Neural crest cell (in vitro differentiated cells): ENCODE measurements at places on chromosomes 2 and 18. TPM values are rescaled to one million over a fixed set of nuclear protein-coding genes. Genes with fewer than 3 reads are reported as not detected.

Gene LRP1B
- 0.54 and 1.5 TPM in 2 replicates for total RNA-seq

DNA sequence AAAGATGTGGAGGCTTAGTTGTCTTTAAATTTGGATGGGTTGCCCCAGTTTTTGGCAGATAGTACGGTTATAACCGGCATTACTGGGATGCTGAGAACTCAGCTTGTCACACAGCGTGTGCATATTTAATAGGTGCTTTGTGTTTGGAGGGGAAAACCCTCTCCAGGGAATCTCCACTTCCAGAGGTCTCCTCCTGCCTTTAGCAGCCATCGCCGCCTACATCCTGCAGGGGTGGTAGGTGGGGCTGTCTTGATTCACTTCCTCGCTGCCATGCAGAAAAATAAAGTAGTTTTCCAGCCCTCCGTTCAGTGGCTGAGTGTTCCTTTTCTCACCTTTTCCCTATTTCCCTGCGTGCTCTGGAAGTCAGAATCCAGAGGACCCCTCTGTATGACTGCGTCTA is 76.4 kb downstream of the ITGB1BP1 start:
- no peak for DNase-seq
- no peaks in the 10 kb centered on the region for H3K4me1 ChIP-seq
- H3K27ac ChIP-seq: no peak overlapping the region
- no peak overlapping the region for H3K4me3 ChIP-seq

GRCh38 chr2:61967262-61967661 is 61.8 kb downstream of the COMMD1 start:
- no peaks in the 10 kb centered on the region for H3K27me3 ChIP-seq
- no peaks in the 10 kb centered on the region for H3K36me3 ChIP-seq
- no peak overlapping the region for H3K27ac ChIP-seq
- H3K4me3 ChIP-seq: no peak overlapping the region
- no peak for DNase-seq

DNA sequence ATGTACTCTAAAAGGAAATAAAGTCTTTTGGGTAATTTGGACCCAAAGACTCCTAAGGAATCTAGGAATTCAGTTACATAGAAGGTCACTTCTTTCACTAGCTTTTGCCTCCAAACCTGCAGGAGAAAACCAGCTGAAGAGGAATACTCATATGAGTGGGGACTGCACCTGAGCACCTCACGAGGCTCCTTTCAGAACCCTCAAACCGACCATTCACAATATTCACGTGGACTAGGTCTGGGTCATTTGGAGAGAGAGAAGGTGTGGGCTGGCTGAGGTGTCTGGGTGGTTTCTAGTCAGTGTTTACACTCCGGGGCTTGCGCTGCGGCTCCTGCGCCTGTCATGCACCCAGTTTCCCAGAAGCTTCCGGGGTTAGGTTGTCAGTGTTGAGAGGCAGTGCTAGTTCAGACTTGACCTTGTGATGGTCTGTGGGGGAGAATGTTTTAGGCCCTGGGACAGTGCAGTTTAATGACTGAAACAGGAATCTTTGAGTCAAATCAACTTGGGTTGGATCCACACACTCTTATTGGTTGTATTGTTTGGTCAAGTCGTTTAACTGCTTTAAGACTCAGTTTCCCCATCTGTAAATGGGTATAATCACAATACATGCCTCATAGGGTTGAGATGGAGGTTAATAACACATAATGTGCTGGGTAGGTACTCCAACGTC is 78.4 kb downstream of the LIMS1 start:
- H3K27me3 ChIP-seq: no peaks in the 10 kb centered on the region
- no peak for DNase-seq
- H3K4me3 ChIP-seq: no peak overlapping the region
- peaks cover 41% of the 10 kb centered on the region for H3K4me1 ChIP-seq

DNA sequence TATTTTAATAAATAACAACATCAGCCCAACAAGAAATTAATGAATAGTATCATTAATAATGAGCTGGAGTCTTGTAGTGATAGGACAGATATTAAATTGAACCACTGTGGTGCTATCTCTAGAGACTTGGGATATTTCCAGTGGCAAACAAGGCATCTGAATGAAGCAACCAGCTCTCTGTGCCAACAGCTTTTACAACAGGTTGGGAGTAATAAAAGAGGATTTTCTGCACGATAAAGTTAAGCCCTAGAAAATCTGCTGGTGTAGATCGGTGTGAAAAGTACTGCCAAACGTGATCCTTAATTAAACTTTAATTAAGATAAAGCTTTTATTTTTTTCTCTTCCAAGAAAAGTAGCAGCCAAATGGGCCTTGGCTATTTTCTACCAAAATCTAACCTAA is 385.5 kb downstream of the NR4A2 start:
- no peaks in the 10 kb centered on the region for H3K4me1 ChIP-seq
- no peaks in the 10 kb centered on the region for H3K27me3 ChIP-seq
- no peak overlapping the region for H3K4me3 ChIP-seq

GRCh38 chr2:229470781-229471180 is 199.7 kb upstream of the PID1 start:
- no peak for DNase-seq
- no peak overlapping the region for H3K4me3 ChIP-seq
- H3K27me3 ChIP-seq: peaks cover 5% of the 10 kb centered on the region
- no peaks in the 10 kb centered on the region for H3K36me3 ChIP-seq
- H3K27ac ChIP-seq: no peak overlapping the region

Gene HADHA
- 124 and 125 TPM in 2 replicates for total RNA-seq

DNA sequence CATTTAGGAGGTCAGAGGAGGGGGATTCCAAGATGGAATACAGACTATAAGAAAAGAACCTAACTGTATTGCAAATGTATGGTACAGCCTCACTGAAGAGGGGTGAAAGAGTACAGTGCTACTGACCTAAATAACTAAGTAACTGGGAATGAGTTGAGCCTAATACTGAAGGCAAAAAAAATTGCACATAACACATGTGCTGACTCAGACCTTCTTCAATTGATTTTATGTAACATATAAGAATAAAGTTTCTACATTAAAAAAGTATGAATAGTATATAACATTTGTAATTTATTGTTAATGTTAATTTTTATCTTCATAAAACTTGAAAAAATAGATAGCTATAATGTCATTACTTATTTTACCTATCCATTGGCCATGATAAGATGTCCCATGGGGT is 41.7 kb downstream of the MALT1 start:
- no peak overlapping the region for H3K4me3 ChIP-seq
- no peak for DNase-seq
- no peaks in the 10 kb centered on the region for H3K4me1 ChIP-seq
- H3K36me3 ChIP-seq: no peaks in the 10 kb centered on the region
- no peak overlapping the region for H3K27ac ChIP-seq

DNA sequence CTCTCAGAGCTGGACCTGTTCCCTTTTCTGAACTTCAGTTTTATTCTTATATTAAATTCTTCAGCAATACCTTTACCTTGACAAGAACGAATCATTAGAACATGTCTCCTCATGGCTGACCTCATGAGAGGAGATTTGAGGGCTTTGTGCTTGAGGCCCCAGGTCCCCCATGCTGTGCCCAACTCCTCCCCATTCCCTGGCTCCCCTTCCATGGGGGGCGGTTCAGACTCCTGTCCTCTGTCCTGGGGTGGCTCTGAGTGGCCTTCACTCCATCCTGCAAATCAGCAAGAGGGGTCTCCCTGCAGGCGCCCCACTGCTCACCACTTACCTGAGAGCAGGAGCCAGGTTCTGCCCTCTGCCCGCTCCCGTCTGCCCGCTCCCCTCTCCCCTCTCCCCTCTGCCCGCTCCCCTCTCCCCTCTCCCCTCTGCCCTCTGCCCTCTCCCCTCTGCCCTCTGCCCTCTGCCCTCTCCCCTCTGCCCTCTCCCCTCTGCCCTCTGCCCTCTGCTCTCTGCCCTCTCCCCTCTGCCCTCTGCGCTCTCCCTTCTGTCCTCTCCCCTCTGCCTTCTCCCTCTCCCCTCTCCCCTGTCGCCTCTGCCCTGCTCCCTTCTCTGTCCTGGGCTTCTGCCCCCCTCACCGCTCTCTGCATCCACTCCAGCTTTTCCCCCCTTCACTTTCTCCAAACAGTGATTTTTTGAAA is 98.7 kb upstream of the ALKAL2 start:
- no peak overlapping the region for H3K4me3 ChIP-seq
- no peak overlapping the region for H3K27ac ChIP-seq
- no peak for DNase-seq
- no peaks in the 10 kb centered on the region for H3K36me3 ChIP-seq
- peaks cover 2% of the 10 kb centered on the region for H3K27me3 ChIP-seq
- peaks cover 21% of the 10 kb centered on the region for H3K4me1 ChIP-seq

GRCh38 chr2:179758636-179759035 is 102.8 kb downstream of the ZNF385B start:
- no peak overlapping the region for H3K27ac ChIP-seq
- no peaks in the 10 kb centered on the region for H3K36me3 ChIP-seq
- no peaks in the 10 kb centered on the region for H3K27me3 ChIP-seq
- no peak overlapping the region for H3K4me3 ChIP-seq
- H3K4me1 ChIP-seq: no peaks in the 10 kb centered on the region

- H3K36me3 ChIP-seq: peaks cover 4% of the 10 kb centered on the region
- H3K27me3 ChIP-seq: peaks cover 14% of the 10 kb centered on the region
- H3K4me3 ChIP-seq: no peak overlapping the region
- H3K27ac ChIP-seq: no peak overlapping the region
These were observed 220.3 kb downstream of the EN1 start for GRCh38 chr2:118627156-118627555.

DNA sequence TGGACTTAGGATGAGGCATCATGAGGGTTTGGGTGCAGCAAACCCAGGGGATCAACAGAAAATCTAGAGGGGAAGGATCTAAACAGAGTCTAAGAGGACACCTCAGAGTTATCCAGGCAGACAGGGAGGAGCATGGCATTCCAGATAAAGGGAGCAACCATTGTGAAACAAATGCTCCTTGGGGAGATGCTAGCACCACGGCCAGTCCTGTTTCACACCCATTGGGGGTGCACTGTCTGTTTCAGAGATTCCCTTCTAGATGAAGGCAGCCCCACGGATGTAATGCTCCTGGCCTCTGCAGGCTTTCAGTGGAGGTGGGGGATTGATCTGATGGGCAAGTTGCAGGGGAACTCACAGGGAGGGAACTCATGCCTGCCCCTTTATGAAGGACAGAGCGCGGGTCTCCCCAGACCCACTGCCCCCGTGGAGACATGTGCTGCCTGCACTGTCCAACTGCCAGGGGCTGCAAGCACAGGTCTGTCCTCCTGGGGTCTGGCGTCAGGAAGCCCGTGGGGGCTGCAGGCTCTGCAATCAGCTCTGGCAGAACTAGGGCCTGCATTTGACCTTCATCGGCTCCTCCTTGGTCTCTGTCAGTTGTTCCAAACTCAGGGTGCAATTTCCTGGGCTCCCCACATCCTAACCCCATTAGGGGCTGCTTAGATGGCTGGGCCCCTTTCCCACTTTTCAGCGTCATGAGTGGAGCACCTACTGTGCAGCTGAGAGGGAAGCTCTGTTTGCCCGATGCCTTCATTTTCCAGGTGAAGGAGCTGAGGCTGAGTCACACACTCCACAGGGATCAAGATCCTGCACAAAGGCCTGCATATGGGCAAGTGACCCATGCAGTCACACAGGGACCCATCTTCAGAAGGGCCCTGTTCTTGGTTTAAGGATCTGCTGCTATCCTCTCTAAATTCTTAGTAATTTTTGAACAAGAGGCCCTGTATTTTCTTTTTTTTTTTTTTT is 163.4 kb downstream of the ARL4C start:
- H3K27me3 ChIP-seq: no peaks in the 10 kb centered on the region
- no peak overlapping the region for H3K27ac ChIP-seq
- no peak overlapping the region for H3K4me3 ChIP-seq
- H3K36me3 ChIP-seq: no peaks in the 10 kb centered on the region
- no peak for DNase-seq
- H3K4me1 ChIP-seq: peaks cover 24% of the 10 kb centered on the region

DNA sequence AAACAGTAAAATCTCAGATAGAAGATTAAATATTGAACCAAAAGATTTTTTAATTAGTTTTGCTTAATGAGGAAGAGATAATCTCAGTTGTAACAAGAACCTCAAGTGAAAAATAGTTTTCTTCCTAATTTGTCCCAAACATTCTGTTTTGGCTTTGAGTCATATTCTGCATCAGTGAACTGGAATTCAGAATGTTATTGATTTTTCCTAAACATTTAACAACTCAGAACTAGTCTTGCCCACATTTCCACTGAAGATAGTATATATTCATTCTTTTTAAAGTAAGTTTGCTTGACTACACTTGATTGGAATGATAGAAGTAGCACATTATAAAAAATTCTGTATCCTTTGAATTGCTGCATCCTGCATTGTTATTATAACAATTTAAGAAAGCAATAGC is 85.7 kb upstream of the UGP2 start:
- DNase-seq: no peak
- H3K4me3 ChIP-seq: no peak overlapping the region
- H3K4me1 ChIP-seq: no peaks in the 10 kb centered on the region
- H3K36me3 ChIP-seq: peaks cover 3% of the 10 kb centered on the region

GRCh38 chr18:13376841-13377351 is 158.3 kb downstream of the LDLRAD4 start:
- no peaks in the 10 kb centered on the region for H3K36me3 ChIP-seq
- H3K4me1 ChIP-seq: peaks cover 25% of the 10 kb centered on the region
- no peak overlapping the region for H3K4me3 ChIP-seq
- no peaks in the 10 kb centered on the region for H3K27me3 ChIP-seq
- no peak for DNase-seq

Gene CIAO1
- total RNA-seq: 89.8 and 91.1 TPM in 2 replicates

GRCh38 chr18:59015531-59016152 is 124.0 kb upstream of the SEC11C start:
- peaks cover 10% of the 10 kb centered on the region for H3K4me1 ChIP-seq
- no peak for DNase-seq
- no peaks in the 10 kb centered on the region for H3K27me3 ChIP-seq

GRCh38 chr18:39842366-39842914 is 2112.6 kb upstream of the PIK3C3 start:
- no peak for DNase-seq
- peaks cover 58% of the 10 kb centered on the region for H3K4me1 ChIP-seq
- no peaks in the 10 kb centered on the region for H3K36me3 ChIP-seq
- H3K27ac ChIP-seq: no peak overlapping the region

GRCh38 chr18:3995476-3996102 is 459.5 kb downstream of the DLGAP1 start:
- peaks cover 10% of the 10 kb centered on the region for H3K4me1 ChIP-seq
- H3K27ac ChIP-seq: no peak overlapping the region
- no peak overlapping the region for H3K4me3 ChIP-seq
- DNase-seq: peak; percentile 60

DNA sequence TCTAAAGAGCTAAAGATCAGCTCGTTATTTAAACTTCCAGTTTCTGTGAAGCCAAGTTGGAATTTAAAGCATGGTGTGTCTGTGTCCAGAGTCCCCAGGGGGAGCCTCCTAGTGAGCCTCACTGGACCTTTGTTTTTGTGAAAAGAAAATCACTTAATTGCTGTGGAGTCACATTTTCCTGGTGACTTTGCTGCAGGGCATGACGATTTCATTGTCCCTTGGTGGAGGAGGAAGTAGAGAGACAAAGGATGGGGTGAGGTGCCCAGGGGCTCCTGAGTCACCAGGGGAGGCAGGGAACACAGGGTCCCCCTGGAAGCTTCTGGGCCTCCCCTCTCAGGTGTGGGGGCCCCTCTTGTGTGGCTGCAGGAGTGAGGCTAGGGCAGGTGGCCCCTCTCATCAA is 19.7 kb downstream of the ATP6V1C2 start:
- H3K36me3 ChIP-seq: no peaks in the 10 kb centered on the region
- H3K27ac ChIP-seq: peak overlapping the region; percentile 63
- no peak for DNase-seq
- peaks cover 2% of the 10 kb centered on the region for H3K27me3 ChIP-seq

Gene CRYGD
- not detected in 2 replicates for total RNA-seq

GRCh38 chr18:69580107-69580506 is 179.4 kb downstream of the DOK6 start:
- no peaks in the 10 kb centered on the region for H3K36me3 ChIP-seq
- no peaks in the 10 kb centered on the region for H3K27me3 ChIP-seq
